ENCODE measurements at places on chromosomes 16 and 17.

GRCh38 chr16:54063279-54063773 lies 223.3 kb downstream of the IRX3 start:
- DNase-seq: no peak

- no peak for DNase-seq
Measured at GRCh38 chr17:49409066-49409465, 5.6 kb downstream of the PHB1 start.

DNA sequence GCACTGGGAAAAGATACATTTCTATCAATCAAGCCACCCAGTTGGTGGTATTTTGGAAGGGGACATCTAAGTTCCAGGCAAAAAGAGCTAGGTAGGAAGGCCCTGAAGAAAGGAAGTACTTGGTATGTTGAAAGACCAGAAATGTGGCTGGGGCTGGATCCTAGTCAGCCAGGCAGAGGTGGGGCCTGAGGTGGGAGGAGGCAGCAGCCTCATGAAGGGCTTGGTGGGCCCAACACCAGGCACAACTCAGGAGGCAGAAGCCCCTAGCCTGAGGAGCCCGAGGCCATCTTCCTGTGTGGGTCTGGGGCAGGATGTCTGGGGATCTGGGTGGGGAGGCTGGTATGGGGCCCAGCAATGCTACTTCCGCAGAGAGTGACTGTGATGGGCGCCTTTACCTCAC lies 105.9 kb downstream of the SALL1 start:
- DNase-seq: no peak

DNA sequence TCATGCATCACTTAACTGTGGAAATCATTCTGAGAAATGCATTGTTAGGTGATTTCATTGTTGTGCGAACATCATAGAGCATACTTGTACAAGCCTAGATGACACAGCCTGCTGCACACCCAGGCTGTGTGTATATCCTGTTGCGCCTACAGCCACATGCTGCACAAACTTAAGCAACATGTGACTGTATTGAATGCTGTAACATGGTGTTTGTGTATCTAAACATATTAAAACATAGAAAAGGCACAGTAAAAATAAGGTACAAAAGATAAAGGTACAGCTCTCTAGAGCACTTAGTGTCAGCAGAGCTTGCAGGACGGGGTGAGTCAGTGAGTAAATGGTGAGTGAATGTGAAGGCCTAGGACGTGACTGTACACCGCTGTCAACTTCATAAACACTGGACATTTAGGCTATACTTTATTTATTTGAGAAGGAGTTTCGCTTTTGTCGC lies 11.9 kb downstream of the FOXK2 start:
- DNase-seq: peak; percentile 76

DNA sequence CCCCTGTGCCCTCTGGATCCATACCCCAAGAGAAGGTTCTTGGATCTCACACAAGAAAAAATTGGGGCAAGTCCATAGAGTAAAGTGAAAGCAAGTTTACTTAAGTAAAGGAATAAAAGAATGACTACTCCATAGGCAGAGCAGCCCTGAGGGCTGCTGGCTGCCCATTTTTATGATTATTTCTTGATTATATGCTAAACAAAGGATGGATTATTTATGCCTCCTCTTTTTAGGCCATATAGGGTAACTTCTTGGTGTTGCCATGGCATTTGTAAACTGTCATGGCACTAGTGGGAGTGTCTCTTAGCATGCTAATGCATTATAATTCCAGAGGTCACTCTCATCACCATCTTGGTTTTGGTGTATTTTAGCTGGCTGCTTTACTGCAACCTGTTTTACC lies 70.8 kb downstream of the NLK start:
- no peak for DNase-seq

GRCh38 chr17:43530288-43531081 lies 15.7 kb downstream of the ETV4 start:
- peak; percentile 90 for DNase-seq

DNA sequence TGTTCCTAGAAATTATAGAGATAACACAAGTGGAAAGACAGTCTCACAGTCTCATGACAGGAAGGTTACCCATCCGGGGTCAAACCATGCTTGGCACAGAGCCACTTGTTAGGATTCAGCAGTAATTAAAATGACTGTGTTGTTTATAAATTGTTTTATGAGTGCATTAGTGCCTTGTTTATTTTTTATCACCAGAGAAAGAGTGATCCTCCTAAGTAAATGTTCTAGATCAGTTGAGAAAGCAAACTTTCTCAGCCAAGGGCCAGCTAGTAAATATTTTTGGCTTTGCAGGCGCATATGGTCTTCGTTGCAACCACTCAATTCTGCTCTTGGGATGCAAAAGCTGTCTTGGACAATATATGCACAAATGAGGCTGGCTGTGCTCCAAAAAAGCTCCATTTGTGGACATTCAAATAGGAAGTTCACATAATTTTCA lies 253.9 kb upstream of the CACNG5 start:
- DNase-seq: no peak

DNA sequence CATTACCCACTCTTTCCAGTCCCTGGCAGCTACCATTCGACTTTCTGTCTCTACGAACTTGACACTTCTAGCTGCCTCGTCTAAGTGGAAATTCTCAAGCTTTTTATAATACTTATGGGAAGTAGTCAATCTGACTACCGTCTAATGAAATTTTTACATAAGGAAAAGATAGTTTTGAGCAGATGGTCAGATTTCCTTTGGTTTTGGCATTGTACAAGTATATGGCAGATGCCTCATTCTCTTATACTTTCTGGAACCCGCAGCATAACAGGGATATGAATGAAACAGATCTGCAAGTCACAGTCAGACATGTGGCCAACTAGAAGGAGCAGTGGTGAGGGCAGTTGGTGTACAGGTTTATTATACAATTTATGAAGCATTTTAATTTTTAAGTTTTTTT lies 146.0 kb downstream of the PITPNC1 start:
- no peak for DNase-seq

DNA sequence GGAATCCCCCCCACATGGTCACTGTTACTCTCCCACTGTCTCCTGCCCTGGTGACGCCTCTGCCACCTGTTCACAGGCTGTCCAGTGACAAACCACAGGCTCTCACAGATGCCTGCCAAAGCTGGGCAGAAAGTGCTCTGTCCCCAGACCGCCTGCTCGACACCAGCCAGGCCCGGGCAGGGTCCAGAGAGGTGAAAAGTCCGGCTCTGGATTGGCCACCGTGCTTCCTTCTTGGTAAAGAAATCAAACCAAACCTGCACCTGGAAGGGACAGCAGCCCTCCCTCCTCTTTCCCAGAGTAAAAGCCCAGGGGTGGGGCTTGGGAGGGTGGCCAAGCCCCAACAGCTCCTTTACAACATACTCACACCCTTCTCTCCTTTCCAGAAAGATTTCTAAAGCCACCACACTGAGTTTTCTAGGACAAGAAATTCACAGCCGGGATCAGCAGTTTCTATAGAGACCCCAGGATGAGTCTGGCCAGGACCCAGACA lies 6.2 kb downstream of the PCGF2 start:
- DNase-seq: no peak

- no peak for DNase-seq
Measured at GRCh38 chr17:5047446-5047845, 12.2 kb upstream of the SLC52A1 start.

- peak; percentile 80 for DNase-seq
Measured at GRCh38 chr17:81651692-81652091, 4.7 kb downstream of the PDE6G start.

- DNase-seq: no peak
Measured at GRCh38 chr16:66566051-66566901, at the start of gene CMTM1. TSS of gene CMTM1 (plus strand) at chr16:66566439. CDS start at chr16:66566514, 75 bp downstream.

- no peak for DNase-seq
Measured at GRCh38 chr16:70598937-70599503, 47.3 kb upstream of the IL34 start.

- DNase-seq: no peak
Measured at GRCh38 chr17:10116267-10116666, 82.1 kb downstream of the GAS7 start.

GRCh38 chr17:7703584-7704479 lies 1.2 kb upstream of the EFNB3 start:
- peak; percentile 82 for DNase-seq

- DNase-seq: no peak
Measured at GRCh38 chr16:87288753-87289362, 28.3 kb downstream of the C16orf95 start.

- no peak for DNase-seq
Measured at GRCh38 chr17:45395569-45396415, 36.9 kb downstream of the ARHGAP27 start.
